T-helper 9 cell (primary cell): ENCODE measurements at places on chromosomes 12 and 14.
A peak's percentile ranks its signal among the peaks of the same experiment; 100 is the strongest.

- no peak for DNase-seq
Observed at GRCh38 chr12:4567073-4567881, 5.3 kb downstream of the DYRK4 start.

DNA sequence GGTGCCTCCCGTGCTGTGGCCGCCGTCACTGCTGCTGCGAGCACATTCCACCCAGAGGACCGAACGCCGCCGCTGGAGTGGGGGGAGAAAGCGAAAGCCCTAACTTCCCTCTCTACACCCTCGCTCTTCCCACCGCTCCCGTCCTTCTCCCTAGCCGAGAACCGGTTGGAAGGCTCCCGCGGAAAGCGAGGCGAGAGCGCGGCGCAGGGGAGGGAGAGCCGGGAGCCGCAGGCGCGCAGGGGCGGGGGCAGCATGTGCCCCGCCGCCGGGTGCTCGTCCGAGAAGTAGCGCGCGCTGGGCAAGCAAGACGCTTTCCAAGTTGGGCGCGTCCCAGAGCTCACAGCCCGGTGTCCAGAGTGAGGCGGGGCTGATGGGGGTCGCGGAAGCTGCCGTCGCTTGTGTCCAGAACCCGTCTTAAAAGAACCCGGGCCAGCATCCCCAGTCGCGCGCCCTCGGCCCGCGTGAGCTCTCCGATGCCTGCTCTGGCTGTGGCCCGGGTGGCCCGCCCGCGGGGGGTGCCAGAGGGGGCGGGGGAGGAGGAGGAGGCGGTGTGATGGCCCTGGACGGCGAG is at the start of gene TRHDE:
Gene TRHDE (plus strand): TSS at position 280 of the 571 bp plus-strand sequence. CDS start 274 bp downstream, at position 554.
- DNase-seq = no peak

DNA sequence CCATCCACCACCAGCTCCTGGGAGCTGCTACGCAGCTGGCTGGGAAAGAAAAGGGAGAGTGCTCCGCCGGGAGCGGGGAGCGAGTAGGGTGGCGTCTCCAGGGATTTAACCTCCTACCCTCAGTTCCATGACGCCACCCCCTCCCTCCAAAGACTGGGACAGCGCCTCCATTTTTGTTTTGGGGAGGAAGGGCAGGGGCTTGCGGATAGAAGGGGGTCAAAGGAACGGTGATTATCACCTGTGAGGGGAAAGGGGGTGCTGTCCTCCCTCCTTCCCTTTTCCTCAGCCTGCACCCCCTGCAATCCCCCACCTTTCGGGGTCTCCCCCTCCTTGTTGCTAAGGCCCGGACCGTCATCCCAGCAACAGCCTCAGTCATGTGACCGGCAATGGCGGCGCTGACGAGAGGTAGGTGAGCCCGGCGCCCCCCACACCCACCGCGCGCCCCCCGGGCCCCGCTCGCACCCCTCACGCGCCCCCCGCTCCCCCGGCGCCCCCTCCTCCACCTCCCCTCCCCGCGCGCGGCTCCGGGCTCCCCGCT is at the start of gene DTX3:
Gene DTX3 (plus strand): TSS at position 371 of the 538 bp plus-strand sequence. CDS start 1,694 bp downstream, outside the sequence.
- DNase-seq = no peak

- no peak for DNase-seq
Observed at GRCh38 chr12:123369229-123369628, 4.6 kb upstream of the SBNO1 start.

- DNase-seq = no peak
Observed at GRCh38 chr12:31727192-31727591, 1.6 kb downstream of the AMN1 start.

DNA sequence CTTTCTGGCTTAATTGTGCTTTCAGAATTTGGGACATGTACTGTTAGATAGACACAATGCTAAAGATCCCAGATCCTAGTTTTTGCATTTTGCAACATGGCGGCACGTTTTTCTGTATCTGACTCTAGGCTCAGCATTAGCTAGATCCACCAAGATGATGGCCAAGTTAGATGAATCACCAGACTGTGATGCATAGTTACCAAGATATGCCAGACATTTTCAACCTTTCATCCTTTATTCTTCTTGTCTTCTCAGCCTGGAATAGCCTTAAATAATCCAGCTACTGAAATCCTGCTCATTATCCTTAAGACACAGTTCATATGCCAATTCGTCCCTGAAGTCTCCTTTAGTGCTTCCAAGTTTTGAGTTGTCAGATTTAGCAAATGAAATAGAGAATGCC is 144.9 kb upstream of the CRY1 start:
- no peak for DNase-seq

DNA sequence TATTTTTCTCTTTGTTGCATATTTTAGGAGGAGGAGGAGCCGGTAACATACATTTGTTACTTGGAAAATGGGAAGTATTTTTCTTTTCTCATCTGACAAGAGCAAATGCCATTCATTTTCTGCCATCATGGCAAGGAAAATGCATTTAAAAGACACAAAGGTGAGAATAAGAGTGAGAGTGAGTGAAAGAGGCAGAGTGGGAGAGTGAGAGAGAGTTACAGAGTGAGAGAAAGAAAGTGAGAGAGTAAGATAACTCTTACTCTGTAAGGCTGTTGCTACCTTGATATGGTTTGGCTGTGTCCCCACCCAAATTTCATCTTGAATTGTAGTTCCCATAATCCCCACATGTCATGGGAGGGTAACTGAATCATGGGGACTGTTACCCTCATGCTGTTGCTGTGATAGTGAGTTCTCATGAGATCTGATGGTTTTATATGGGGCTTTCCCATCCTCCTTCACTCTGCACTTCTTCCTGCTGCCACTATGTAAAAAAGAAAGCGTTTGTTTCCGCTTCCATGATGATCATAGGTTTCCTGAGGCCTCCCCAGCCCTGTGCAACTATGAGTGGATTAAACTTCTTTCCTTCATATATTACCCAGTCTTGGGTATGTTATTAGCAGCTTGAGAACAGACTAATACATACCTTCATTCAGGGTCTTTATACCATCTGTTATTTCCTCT is 64.2 kb downstream of the ASCL1 start:
- DNase-seq = no peak

- DNase-seq = peak; percentile 55
Observed at GRCh38 chr12:121804417-121805111, 755 bp downstream of the SETD1B start.

- no peak for DNase-seq
Observed at GRCh38 chr14:87698481-87698880, 294.5 kb downstream of the GALC start.

DNA sequence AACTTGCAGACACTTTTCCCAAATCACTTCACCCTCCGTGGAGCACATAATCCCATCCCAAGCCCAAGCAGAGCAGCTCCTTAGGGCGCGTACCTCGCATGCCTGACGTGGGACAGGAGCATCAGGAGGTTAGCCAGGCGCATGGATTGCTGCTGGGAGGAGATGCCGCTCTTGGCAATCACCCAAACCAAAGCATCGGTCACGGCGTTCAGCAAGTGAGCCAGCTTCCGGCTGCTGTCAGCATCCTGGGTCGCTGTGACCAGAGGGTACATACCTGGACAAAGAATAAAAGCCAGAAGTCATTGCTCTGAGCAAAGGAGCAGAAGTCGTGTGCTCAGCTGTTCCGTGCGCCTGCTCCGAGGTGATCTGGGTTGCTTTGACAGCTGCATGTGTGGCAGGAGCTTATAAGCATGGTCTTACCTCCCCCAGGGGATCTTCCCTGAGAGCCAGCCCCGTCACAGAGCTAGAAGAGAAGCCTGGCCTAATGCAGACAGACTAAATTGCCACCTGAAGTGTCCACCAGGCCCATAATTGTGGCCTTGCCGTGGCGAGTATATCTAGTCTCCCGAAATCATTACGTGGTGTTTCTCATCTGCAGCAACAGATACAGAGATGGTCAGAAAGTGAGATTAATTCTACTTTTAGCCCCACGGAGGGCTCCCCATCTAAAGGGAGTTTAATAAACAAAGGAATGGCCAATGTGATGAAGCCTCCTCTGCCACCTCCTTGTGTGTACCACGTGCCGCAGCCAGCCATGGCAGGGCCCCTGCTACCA is 59.1 kb downstream of the ESR2 start:
- no peak for DNase-seq

DNA sequence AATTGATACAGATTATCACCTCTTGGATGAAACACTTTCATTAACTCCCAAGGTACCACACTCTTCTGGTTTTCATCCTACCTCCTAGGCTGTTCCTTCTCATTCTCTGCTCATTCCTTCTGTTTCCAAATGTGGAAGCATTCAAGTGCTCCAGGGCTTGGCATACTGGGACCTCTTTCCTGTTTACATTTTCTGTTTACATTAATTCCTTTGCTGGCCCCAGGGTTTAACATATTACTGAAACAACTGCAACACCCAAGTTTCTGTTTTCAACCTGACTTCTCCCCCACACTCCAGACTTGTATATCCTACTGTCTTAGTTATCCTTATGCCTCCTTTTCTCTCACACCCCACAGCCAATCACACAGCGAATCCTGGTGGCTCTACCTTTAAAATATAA is 386.3 kb upstream of the GARIN6 start:
- no peak for DNase-seq

- no peak for DNase-seq
Observed at GRCh38 chr12:94261786-94262185, 113.4 kb downstream of the PLXNC1 start.

DNA sequence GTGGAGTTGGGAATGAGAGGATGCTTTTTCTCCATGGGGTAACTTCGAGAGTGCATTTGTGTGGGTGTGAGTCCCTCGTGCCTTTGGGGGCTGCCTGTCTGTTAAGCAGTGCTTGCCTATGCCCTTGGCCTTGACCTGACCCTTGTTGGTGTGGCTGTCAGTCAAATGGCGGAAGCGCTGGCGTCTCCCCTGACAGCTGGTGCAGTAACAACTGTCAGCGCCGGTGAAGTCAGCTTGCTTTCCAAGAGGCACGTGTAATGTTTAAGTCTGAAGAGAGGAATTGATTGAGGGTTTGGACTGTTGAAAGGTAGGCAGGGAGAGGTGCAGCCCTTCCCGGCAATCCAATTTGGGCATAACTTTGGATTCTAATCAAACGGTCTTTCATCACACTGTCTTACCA is 211.3 kb downstream of the AACS start:
- DNase-seq = no peak

DNA sequence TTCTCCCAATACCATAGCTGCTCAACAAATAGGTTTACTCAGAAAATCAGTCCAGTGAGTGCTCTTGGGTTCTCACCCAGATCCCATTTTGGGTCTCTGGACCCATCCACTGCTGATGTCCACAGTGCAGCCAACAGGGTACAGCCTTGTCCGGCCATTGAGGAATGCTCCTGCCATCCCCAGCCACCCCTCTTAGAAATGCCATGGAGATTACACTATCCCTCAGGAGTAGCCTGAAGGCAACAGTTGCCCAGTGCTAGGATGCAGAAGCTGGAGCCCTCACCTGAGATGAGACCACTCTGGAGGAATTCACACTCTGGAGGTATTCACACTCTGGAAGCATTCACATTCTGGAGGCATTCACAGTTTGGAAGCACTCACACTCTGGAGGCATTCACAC is 958.8 kb upstream of the TMEM132C start:
- DNase-seq = no peak

DNA sequence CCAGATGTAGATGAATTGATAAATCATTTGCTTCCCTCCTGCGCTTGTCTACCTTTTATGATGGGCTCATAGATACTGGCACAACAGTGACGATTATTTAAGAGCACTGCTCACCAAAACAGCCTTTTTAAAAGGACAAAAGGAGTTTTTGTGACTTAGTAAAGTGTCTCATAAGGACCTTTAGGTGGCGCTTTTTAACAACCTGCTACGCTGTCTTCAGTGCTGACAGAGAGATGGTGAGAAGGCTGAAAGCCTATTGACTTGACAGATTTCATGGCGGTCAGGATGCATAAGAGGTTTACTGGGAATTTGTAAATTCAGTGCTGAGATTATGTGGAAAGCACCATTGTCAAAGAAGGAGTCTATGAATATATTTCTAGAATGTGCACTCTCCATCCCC is 87.6 kb downstream of the SLC15A5 start:
- no peak for DNase-seq

DNA sequence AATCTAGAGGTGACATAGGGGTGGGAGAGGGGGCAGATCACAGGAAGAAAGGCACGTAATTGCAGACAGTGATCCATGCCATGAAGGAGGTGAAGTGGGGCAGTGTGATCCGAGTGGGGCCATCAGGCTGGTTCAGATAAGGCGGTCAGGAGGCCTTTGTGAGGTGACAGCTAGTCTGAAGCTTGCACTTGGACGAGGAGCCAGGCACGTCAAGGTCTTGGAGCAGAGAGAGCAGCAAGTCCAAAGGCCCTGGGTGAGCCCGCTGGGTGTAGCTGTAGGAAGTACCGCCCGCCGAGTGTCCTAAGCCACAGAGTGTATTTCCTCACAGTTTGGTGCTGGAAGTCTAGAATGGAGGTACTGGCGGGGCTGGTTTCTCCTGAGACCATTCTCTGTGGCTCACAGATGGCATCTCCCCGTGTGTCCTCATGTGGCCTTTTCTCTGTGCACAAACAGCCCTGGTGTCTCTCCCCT is 23.6 kb downstream of the RHOF start:
- DNase-seq = no peak

DNA sequence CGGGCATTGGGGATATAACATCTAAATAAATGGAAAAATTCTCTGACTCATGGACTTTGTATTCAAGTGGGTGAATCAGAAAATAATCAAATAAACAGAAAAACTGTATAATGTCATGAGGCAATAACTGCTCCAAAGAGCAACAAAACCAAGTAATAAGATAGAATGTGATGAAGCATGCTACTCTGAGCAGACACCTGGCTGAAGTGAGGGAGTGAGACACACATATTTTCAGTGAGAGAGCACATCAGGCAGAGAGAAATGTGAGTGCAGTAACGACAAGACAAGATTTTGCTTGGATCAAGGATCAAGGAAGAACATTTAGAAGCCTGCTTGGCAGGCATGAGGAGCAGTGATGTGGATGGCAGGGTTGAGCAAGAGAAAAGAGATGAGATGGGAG is 75.8 kb upstream of the CCDC91 start:
- DNase-seq = no peak

GRCh38 chr12:58425481-58426392 is 484.4 kb downstream of the ATP23 start:
- DNase-seq = no peak

- DNase-seq = no peak
Observed at GRCh38 chr12:13986031-13986430, 4.6 kb upstream of the GRIN2B start.

DNA sequence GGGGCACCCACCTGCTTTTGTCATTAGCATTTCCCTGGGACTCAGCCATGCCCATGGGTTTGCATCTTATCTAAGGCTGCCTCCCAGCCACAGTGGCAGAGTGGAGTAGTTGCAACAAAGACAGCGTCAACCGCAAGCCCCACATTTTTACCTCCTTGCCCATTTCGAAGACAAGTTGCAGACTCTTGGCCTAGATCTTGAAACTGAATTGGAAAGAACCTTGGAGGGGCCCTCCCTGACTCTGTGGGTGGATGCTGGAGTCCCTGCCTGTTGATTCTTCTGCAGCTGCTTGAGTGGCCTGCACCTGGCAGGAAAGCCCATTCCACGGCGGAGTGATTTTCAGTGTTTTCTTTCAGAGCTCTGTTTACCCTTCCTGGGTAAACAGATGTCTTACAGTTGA is 309.0 kb downstream of the VRK1 start:
- DNase-seq = no peak

GRCh38 chr12:107732365-107732764 is 28.6 kb downstream of the PRDM4 start:
- DNase-seq = no peak

GRCh38 chr12:114780746-114781399 is 96.9 kb upstream of the TBX3 start:
- DNase-seq = no peak
